ENCODE measurements at places on chromosomes 5 and 9. TPM values are rescaled to one million over a fixed set of nuclear protein-coding genes. Genes with fewer than 3 reads are reported as not detected.

DNA sequence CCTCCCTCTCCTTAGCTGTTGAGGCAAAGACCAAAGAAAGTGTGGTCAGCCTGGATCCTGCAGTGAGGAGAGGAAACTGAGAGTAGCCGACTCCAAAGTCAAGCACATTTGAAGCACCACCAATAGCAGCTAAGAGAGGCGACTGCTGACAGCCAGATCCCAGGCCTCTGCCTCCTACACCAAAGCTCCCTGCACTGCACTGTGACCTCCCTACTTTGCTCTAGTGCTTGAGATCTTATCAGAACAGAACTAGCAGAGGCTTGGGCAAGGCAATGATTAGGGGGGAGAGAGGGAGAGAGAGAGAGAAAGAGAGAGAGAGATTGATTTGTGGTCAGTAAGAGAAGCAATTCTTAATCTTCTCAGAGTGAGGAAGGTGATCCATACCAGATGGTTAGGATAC is 216.3 kb downstream of the CDK5RAP2 start:
- no peak for DNase-seq

Gene STKLD1
- total RNA-seq: 0.71 TPM

Gene SPINK13
- not detected for total RNA-seq

Gene TXNDC8
- not detected for total RNA-seq

DNA sequence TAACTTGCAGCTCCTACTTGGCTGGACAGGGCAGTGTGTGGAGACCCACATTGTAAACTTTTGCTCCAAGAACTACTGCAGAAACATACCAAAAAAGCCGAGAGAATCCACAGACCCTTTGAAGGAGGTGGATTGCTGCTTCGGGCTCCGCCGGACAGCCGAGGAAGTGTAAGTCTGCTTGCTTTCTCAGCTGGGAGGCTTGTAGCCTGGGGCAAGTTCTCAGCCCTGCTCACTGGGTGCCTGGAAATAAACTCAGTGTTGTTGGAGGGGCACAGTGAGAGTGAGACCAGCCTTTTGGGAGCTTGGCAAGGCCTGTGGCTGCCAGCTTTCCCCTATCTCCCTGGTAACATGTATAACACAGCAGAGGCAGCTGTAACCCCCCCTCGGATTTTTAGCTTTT is 215.6 kb downstream of the SYK start:
- no peak for DNase-seq

Gene SLC6A7
- not detected for total RNA-seq

GRCh38 chr9:95993337-95993736 is 117.8 kb downstream of the ERCC6L2 start:
- no peak for DNase-seq

DNA sequence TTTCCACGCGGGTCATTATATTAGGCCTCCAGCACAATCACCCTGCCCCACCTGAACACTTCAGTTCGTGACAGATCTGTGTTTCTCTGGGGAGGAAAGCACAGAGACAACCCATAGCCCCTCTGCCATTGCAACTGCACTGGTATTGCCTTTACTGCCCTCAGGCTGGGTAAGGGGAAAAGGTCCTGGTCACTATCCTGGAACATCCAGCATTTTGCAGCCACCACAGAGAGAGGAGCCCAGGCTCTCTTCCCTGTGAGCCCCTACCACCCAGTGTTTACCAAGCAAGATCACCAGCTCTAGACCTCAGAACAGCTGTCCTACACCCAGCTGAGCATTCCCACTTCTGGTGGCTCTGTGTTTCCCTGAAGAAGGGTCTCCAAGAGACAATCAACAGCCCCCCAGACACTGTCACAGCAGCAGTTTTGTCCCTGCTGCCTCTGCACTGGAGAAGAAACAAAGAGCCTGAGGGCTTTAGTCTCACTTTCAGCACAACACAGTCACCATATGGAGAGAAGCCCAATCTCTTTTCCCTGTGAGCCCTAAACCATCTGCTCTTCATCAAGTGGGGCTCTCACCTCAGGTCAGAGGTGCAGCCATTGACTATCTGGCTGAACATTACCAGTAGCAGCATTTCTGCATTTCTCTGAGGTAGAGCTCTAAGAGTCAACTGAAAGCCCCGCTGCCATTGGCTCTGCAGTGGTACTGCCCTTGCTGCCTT is 655.2 kb upstream of the FAM174A start:
- no peak for DNase-seq

- no peak for DNase-seq
Observed at GRCh38 chr9:69816735-69817134, 3.9 kb upstream of the CFAP95 start.

Gene RAD17
- 22.6 TPM for total RNA-seq

DNA sequence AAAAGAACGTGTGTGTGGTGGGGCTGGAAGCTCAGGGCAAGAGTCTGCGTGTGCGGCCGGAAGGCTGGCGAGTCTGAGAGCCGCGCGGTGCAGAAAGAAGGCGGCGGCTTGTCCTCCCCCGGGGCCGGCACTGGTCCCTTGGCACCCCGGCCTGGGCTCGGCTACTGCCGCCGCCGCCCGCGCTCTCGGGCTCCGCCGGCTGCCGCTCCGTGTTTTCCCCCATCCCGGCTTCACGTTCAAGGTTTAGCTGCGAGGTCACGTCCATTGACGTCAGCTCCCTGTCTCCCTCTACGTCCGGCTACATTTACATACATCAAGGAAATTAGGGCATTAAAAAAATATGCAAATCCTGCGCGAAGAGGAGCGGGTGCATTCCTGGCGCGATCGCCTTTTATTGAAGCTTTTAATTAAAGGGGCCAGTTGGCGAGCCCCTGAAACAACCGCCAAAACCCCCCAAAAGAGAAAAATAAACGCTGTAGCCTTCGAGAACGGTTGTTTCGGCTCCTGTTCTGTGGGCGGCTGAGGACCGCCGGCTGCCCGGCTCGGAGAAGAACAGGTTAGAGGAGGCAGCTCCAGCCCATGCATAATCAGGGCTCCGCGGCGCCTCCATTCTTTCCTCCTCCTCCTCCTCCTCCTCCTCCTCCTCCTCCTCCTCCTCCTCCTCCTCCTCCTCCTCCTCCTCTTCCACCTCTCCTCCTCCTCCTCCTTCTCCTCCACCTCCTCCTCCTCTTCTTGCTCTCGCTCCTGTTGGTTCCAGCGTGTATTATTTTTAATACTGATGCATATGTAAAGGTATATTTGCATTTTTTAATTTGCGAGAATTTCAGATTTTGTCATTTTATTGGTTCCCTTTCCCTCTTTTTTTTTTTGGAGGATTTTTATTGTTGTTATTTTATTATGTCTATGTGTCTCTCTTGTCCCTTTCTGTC is 207.0 kb downstream of the MEF2C start:
- no peak for DNase-seq

- no peak for DNase-seq
Observed at GRCh38 chr5:59763541-59763940, 130.0 kb downstream of the PDE4D start.

DNA sequence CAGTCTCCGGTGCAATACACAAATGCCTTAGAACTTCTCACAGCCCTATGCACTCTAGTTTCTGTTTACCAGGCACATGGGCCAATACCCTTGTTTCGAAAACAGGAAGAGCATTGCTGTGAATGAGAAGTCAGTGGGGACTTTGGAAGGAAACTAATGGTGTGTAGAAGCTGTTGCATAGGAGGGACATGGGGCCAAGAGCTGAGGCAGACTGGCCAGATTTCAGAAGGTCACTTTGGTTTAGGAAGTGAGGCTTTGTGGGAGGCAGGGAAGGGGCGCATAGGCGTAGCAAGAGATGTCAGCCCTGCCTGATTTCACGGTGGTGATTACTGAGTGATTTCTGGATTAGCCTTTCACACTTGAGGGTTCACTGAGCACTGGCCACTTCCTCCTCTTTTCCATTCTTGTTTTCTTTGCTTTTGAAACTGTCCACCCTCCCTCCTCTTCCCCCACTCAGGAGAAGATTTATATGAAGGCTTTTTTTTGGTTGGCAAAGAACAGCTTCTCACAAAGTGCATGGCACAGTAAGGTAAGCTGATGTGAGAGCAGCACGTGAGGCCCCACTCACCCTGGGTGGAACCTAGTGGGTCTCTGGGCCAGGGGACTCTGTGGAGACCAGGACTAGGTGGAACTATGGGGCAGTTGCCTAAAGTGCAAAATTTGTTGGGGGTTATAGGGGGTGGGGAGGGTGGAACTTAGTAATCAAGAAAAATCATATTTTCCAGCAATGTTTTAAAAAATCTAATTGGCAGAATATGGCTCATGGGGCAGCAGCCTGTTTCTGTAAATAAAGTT is 6.1 kb upstream of the TMEM252 start:
- no peak for DNase-seq

GRCh38 chr5:143244000-143244736 is 159.3 kb downstream of the NR3C1 start:
- no peak for DNase-seq

Gene PDZD2
- not detected for total RNA-seq

Gene SLC36A3
- total RNA-seq: not detected

DNA sequence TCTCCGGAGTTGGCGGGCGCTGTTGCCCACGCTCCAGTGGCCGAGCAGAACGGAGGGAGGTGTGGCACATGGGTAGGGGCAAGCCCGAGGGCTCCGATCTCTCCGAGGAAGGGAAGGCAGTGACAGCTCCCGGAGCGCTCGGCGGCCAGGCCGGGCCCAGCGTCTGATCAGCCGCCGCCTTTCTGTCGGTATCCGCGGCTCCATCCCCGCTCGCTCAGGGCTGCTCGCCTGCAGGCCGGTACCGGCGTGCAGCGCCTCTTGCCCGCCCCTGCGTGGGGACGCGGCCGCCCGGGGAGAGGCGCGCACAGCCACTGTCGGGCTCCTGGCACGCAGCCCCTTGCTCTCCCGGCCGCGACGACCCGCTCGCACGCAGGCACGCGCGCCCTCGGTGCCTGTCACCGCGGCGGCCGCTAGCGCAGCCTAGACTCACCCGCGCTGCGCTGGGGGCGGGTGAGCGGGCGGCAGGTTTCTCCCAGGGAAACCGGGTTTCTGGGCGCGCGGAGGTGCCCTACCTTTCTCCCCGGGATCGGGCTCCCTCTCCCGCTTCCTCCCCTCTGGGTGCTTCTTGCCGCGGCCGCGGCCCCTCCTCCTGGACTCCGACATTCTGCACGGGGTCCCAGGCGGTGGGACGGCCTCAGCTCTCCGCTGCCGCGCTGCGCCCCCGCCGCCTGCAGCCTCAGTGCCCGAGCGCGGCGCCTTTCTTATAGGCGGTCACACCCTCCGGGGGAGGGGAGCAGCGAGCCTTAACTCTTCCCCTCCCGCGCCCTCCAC is 108.4 kb downstream of the PSD2 start:
- DNase-seq: no peak

DNA sequence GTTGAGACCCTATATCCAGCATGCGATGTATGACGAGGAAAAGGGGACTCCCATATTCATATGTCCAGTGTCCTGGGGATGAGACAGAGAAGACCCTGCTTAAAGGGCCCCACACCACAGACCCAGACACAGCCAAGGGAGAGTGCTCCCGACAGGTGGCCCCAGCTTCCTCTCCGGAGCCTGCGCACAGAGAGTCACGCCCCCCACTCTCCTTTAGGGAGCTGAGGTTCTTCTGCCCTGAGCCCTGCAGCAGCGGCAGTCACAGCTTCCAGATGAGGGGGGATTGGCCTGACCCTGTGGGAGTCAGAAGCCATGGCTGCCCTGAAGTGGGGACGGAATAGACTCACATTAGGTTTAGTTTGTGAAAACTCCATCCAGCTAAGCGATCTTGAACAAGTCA is 17.1 kb downstream of the BTNL3 start:
- no peak for DNase-seq

Gene GPR151
- not detected for total RNA-seq

DNA sequence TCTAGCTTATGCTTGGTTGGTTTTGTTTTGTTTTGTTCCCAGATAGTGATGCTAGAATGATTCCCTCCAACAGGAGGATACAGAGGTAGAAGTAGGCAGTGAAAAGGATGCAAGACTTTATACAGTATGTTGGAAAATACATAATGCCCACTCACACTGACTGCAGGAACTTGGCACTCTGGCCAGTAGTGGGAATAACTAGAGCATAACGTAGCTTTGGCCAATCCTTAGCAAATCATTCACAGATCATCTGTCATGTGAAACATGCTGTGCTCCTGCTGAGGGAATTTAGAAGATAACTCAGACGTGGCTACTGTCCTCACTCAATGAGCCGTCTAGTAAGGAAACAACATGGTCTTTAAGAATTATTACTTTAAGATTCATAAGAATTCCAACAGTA is 13.5 kb downstream of the CFAP90 start:
- DNase-seq: no peak

- no peak for DNase-seq
Observed at GRCh38 chr5:155562158-155562557, 548.6 kb downstream of the KIF4B start.

Gene GPR150
- 0.83 TPM for total RNA-seq

- no peak for DNase-seq
Observed at GRCh38 chr5:1420211-1421195, 24.7 kb downstream of the SLC6A3 start.

Gene GPR21
- 0.63 TPM for total RNA-seq

GRCh38 chr9:134325813-134326723 is at the start of gene RXRA:
Gene RXRA, plus strand, starts transcription at chr9:134326455. Its CDS starts 177 bp downstream, at chr9:134326632.
- DNase-seq: peak; percentile 37

- DNase-seq: no peak
Observed at GRCh38 chr5:133938929-133939328, 29.5 kb downstream of the C5orf15 start.

Gene ERAP2
- total RNA-seq: 93.0 TPM

Gene FAM170A
- not detected for total RNA-seq

DNA sequence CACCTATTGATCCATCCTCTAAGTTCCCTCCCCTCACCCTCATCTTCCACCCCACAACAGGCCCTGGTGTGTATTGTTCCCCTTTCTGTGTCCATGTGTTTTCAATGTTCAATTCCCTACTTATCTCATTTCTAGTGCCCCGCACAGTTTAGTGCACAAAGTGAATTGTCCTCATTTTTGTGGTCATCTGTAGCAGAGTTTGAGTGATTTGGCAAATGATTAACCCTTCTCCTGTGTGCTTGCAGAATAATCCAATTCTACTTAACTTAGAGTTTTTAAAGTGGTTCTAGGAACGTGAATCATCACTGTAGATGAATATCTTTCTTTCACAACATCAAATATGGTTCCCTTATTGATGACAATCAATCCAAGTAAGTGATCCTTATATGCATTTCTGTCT is 6.3 kb upstream of the HAPLN1 start:
- DNase-seq: no peak

GRCh38 chr5:141641634-141642267 is 5.0 kb downstream of the RELL2 start:
- no peak for DNase-seq

GRCh38 chr9:21450733-21451394 is 10.6 kb downstream of the IFNA1 start:
- no peak for DNase-seq

Gene RGS7BP
- not detected for total RNA-seq

DNA sequence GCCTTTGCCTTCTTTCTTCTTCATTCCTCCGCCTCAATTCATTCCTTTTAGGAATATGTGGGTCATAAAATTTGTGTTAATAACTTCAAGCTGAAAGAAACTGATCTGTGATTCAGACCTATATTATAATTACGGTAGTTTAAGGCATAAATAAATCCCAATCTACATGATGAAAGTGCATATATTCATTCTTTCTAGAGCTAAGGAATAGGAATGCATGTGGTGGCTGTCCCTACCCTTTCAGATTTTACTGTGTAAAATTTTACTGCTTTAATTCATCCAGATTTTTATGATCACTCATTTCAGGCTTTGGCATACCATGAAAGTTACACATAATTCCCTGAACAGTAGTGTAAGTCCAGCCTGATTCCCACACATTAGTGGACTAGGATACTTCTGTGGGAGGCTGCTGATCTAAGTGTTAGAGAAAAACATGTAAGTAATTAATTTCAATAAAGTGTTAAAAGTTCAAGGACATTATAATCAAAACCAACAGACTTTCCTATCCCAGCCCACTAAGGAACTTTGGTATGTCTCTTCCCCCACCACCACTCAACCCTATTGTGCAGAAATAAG is 83.1 kb downstream of the HINT1 start:
- no peak for DNase-seq

Gene ARHGEF39
- total RNA-seq: 17.3 TPM

Gene ALDH1A1
- not detected for total RNA-seq
